ENCODE measurements at places on chromosomes 1 and 21.

- no peak for DNase-seq
Measured at GRCh38 chr21:27035791-27036190, 68.9 kb upstream of the ADAMTS5 start.

DNA sequence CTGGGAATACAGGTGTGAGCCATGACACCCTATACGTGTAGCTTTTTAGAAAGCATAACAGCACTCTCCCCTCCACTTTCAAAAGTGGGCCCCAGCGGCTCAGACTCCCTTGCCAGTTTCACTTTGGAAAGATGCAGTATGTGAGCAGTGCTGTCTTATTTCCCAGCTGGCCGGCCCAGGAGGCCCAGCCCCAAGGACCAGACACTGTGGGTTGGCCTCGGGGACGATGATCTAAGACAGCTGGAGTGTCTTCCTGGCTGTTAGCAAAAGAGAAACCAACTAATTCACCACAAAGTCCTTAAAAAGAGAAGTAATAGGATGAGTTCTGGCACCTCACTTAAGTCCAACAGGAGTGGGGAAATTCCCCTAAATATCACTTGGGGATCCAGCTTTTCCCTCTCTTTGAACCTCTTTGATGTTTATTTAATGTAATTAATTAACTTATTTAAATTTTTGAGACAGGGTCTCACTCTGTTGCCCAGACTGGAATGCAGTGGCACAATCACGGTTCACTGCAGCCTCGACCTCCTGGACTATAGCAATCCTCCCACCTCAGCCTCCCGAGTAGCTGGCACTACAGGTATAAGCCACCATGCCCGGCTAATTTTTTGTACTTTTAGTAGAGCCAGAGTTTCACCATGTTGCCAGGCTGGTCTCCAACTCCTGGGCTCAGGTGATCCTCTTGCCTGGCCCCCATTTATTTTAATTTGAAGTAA lies 17.6 kb upstream of the CLIC4 start:
- no peak for DNase-seq

- no peak for DNase-seq
Measured at GRCh38 chr1:204529371-204529895, 13.2 kb downstream of the MDM4 start.

DNA sequence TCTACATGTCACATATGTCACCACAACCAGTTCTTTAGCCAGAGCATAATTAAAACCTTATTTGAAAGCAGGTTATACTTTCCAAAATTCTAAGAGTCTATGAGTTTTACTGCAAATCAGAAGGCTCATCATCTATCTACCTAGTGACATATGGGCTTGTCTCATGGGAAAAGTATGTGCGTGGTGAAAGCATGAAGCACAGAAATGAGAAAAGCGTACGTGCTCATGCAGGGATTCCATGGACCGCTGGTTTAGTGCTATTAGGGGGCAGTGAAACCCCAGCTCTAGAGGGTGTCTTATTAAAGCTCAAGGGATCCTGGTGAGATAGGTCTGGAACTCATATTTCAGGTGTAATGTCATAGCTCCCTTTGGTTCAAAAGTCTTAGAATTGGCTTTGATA lies 50.2 kb downstream of the FAM163A start:
- no peak for DNase-seq

Measured in stimulated activated CD4-positive, alpha-beta T cell treated with anti-CD3 and anti-CD28 coated beads, TNF-alpha, amount 100 ng/mL, for 1 hour (primary cell).